GM12878 (cell line): ENCODE measurements at places on chromosomes 13 and 19. TPM values are rescaled to one million over a fixed set of nuclear protein-coding genes. Genes with fewer than 3 reads are reported as not detected.

DNA sequence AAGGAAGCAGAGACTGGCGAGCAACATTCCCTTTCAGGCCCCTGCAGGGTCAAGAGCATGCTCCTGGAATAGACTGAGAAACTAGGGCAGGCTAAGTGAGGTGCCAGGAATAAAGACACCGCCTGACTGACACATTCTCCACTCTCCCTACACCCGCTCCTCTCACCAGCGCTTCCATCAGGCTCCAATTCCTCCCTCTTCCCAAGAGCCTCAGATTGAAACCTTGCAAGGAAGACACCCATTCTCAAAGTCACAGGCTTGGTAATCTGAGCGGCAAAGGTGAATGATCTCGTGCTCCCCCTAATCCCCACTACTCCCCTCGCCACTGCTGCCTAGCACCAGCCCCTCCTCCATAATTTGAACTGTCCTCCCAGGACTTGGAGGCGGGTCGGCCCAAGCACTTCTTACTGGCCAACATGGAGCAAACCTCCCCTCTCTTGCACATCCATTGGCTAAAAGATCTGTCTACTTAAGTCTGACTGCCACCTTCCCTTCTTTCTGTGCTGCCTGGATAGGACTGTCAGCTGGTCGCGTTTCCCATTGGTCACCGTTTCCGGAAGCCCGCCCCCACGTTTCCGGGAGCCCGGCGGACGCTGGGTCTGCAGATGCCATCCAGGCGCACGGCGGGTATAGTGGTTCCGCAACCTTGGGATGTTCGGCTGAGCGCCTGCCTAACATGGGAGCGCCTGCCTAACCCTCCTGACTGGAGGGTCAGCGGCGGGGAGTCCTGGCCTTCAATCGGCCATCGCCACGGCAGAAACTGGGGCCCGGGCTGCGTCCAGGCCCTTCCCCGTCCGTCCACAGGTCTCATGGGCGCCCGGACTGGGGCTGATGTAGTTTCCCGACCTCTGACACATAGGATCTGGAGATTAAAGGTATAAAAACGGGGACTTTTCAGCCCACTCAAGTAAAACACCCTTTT, 33.6 kb downstream of the ZNF383 start:
- no peaks in the 10 kb centered on the region for H3K36me3 ChIP-seq
- H3K4me3 ChIP-seq, result peak overlapping the region; percentile 73
- H3K27ac ChIP-seq, result no peak overlapping the region
- peak; percentile 54 for DNase-seq
- no peaks in the 10 kb centered on the region for H3K27me3 ChIP-seq
- no peaks in the 10 kb centered on the region for H3K4me1 ChIP-seq

LIN7B gene
- 1.8 and 2.9 TPM in 2 replicates for total RNA-seq

DNA sequence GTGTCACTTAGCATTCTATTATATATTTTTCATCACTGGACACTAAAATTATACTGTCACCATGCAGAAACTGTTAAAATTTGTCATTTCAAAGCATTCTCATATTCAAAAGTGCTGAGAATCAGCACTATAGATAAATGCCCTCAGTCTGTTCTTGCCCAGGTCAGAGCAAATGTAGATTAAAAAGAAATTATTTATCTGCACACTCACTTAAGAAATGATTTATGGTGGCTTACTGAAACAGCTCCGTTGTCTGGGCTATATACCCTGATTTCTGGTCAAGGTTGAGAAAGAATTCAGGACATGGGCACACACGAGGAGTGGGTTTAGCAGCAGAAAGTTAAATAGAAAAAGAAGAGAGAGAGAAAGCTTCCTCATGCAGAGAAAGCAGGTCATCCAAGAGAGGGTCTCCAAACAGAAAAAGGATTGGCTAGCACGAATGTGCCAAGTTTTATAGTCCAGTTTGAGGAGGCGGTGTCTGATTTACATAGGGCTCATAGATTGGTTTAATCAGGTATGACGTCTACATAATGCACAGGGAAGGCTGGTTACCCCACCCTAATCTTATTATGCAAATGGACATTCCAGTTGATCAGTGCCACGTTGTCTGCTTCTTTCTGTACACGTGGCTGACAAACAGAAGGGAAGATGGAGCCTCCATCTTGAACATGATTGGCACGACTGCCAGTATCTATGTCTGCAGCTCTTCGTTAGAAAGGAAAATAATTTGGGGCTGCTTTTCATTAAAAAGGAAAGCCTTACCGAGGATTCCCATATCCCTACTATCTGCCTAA, 47.3 kb upstream of the N4BP2L1 start:
- no peaks in the 10 kb centered on the region for H3K36me3 ChIP-seq
- no peak for DNase-seq
- no peak overlapping the region for H3K4me3 ChIP-seq
- H3K27ac ChIP-seq, result no peak overlapping the region
- H3K4me1 ChIP-seq, result peaks cover 16% of the 10 kb centered on the region
- H3K27me3 ChIP-seq, result no peaks in the 10 kb centered on the region

DNA sequence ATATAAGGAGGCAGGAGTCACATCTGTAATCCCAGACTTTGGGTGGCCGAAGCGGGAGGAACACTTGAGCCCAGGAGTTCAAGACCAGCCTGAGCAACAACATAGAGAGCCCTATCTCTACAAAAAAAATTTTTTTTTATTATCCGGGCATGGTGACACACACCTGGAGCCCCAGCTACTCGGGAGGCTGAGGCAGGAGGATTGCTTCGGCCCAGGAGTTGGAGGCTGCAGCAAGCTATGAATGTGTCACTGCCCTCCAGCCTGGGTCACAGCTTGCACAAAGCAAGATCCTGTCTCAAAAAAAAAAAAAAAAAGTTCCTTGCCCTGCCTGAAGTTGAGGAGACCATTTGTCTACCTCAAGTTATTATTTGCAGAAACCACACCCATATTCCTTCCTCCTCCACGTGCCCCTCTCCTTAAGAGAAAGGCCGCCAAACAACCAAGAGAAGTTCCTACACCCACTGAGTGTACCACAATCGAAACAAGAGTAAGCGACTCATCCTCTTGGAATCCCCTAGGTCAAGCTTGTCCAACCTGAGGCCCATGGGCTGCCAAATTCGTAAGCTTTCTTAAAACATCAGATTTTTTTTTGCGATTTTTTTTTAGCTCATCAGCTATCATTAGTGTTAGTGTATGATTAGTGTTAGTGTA, 2.2 kb downstream of the ABCC4 start:
- peaks cover 5% of the 10 kb centered on the region for H3K36me3 ChIP-seq
- peaks cover 21% of the 10 kb centered on the region for H3K4me1 ChIP-seq
- no peaks in the 10 kb centered on the region for H3K27me3 ChIP-seq
- H3K27ac ChIP-seq, result peak overlapping the region; percentile 41
- no peak for DNase-seq

GRCh38 chr19:46979126-46980105, 40.2 kb upstream of the NPAS1 start:
- DNase-seq, result no peak
- no peaks in the 10 kb centered on the region for H3K36me3 ChIP-seq
- peaks cover 3% of the 10 kb centered on the region; the same call in 1 of the 2 replicates for H3K4me1 ChIP-seq

DNA sequence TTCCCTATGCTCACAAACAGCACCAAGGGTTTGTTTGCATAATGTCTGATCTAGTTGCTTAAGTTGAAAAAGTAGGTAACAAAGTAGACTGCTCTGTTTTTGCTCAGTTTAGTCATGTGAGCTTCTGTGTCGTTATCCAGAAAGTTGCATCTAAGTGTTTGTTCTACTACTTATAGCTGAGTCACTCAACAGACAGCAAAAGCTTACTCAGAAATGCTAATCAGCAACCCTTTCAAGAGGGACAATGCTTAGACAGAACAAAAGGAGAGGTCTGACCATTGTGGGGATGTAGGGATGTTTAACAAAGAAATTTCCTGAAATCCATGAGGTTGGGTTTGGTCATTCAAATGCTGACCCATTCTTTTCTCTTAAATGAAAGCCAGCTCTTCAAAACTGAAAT, 106.4 kb downstream of the ATP8A2 start:
- H3K4me1 ChIP-seq, result no peaks in the 10 kb centered on the region
- H3K27me3 ChIP-seq, result no peaks in the 10 kb centered on the region
- H3K4me3 ChIP-seq, result no peak overlapping the region
- no peaks in the 10 kb centered on the region for H3K36me3 ChIP-seq
- no peak overlapping the region for H3K27ac ChIP-seq

MKNK2 gene
- 365 and 378 TPM in 2 replicates for total RNA-seq

HIPK4 gene
- total RNA-seq, result 0.13 TPM in 1 of 2 replicates, not detected in the other

ZNF534 gene
- not detected in 2 replicates for total RNA-seq

GRCh38 chr13:57878291-57878690, 246.7 kb downstream of the PCDH17 start:
- no peak overlapping the region for H3K4me3 ChIP-seq
- no peak overlapping the region for H3K27ac ChIP-seq
- no peaks in the 10 kb centered on the region for H3K4me1 ChIP-seq
- no peaks in the 10 kb centered on the region for H3K36me3 ChIP-seq
- no peak for DNase-seq
- H3K27me3 ChIP-seq, result no peaks in the 10 kb centered on the region

CALR3 gene
- 0.19 TPM in 1 of 2 replicates, not detected in the other for total RNA-seq

DNA sequence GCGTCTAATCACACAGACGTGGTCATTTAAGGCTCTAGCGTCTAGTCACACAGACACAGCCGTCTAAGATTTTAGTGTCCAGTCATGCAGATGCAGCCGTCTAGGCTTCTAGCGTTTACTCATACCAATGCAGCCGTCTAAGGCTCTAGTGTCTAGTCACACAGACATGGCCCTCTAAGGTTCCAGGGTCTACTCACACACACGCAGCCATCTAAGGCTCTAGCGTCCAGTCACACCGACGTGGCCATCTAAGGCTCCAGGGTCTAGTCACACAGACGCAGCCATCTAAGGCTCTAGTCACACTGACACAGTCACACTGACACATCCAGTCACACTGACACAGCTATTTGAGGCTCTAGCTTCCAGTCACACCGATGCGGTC, 55.7 kb downstream of the KLF2 start:
- no peak for DNase-seq
- H3K4me1 ChIP-seq, result peaks cover 25% of the 10 kb centered on the region
- peaks cover 29% of the 10 kb centered on the region for H3K36me3 ChIP-seq
- no peak overlapping the region for H3K4me3 ChIP-seq
- H3K27ac ChIP-seq, result no peak overlapping the region
- H3K27me3 ChIP-seq, result no peaks in the 10 kb centered on the region

- H3K27ac ChIP-seq, result no peak overlapping the region
- H3K36me3 ChIP-seq, result no peaks in the 10 kb centered on the region
- no peak overlapping the region for H3K4me3 ChIP-seq
Observed at GRCh38 chr13:52743988-52744387, 4.4 kb upstream of the CNMD start.

C13orf46 gene
- 0.08 and 0.18 TPM in 2 replicates for total RNA-seq

DNA sequence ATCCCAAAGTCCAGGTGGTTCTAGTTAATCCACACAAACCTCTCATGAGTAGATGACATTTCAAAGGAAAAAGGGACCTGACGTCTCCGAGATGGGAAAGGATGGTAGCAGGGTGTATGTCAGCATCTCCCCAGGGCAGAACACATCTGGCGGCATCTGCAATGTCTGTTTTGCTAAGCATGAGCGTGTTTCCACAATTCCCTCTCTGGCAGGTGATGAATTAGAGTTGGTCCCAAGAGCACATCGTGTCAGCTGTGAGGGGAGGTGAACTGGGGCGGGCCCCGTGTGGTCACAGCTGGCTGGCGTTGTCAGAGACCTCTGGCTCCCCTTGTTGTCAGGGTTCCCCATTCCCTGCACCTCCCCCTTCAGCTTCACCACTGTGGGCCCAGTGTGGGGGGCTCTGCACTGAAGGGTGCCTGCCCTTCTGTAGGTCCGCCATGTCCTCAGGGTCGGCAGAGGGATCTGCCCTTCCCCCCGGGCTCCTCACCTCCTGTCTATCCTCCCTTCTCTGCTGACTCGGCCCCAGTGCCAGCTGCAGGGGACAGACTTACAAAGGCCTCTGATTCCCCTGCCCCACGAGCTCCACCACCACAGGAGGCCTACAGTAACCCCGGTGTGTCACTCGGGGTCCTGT, 58.2 kb downstream of the CDADC1 start:
- DNase-seq, result no peak
- no peaks in the 10 kb centered on the region for H3K36me3 ChIP-seq
- H3K27ac ChIP-seq, result no peak overlapping the region
- H3K4me3 ChIP-seq, result no peak overlapping the region
- H3K4me1 ChIP-seq, result peaks cover 3% of the 10 kb centered on the region; the same call in 1 of the 2 replicates

DNA sequence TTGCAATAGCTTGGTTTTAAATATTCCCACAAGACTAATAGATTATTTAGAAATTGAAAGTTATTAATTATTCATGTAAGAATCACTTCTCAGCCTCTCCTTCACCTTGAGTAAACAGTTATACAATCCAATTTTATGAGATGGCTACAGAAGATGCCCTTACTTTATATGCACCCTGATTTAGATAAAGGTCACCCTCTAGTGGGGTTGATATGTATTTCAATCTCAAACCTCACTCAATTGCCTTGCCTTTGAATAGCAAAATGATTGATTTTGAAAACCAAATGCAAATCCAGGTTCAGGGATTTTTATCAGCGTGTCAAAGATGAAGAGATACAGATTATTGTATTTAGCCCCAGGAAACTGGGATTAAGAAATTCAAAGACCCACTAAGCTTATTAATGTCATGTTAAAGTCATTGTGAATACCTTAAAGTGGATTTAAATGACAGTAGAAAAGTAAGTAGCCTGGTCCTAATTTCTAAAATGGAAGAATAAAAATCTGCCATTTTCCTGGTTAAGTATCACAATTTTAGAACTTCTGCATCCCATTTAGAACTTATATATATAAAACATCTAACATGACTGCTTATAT, 305.1 kb downstream of the ITGBL1 start:
- DNase-seq, result no peak
- H3K27me3 ChIP-seq, result no peaks in the 10 kb centered on the region; the same call in 1 of the 2 replicates
- H3K4me3 ChIP-seq, result no peak overlapping the region
- H3K27ac ChIP-seq, result no peak overlapping the region
- H3K4me1 ChIP-seq, result no peaks in the 10 kb centered on the region

GRCh38 chr13:100549316-100549715, 39.3 kb downstream of the GGACT start:
- H3K4me3 ChIP-seq, result no peak overlapping the region
- DNase-seq, result no peak
- H3K27ac ChIP-seq, result no peak overlapping the region
- H3K36me3 ChIP-seq, result no peaks in the 10 kb centered on the region

DNA sequence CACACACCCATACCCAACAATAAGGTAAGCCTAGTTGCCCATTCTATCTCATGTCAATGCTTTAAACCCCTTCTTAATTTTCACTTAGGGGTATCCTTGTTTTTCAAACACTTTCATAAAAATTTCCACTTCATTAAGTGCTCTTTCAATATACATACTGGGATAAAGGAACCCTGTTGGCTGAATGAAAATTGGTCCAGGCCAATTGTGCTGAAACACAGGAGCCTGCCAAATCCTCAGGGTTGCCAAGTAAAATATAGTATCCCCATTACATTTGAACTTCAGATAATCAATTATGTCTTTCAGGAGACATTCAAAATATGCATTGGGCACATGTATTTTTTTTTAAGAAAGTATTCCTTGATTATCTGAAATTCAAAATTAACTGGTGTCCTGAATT, 1131.1 kb downstream of the SLITRK1 start:
- no peak for DNase-seq
- H3K27me3 ChIP-seq, result no peaks in the 10 kb centered on the region
- H3K36me3 ChIP-seq, result no peaks in the 10 kb centered on the region
- no peaks in the 10 kb centered on the region for H3K4me1 ChIP-seq
- no peak overlapping the region for H3K4me3 ChIP-seq

- no peak overlapping the region for H3K4me3 ChIP-seq
- H3K27me3 ChIP-seq, result no peaks in the 10 kb centered on the region
- no peak overlapping the region for H3K27ac ChIP-seq
- no peaks in the 10 kb centered on the region; the same call in 1 of the 2 replicates for H3K36me3 ChIP-seq
- H3K4me1 ChIP-seq, result no peaks in the 10 kb centered on the region
- no peak for DNase-seq
Observed at GRCh38 chr19:35767288-35768081, 7.9 kb upstream of the ARHGAP33 start.

IL4I1 gene
- total RNA-seq, result 80.0 and 82.6 TPM in 2 replicates

CD320 gene
- 72.4 and 74.6 TPM in 2 replicates for total RNA-seq
